T-helper 17 cell (primary cell): ENCODE measurements at places on chromosomes 6 and 20. TPM values are rescaled to one million over a fixed set of nuclear protein-coding genes. Genes with fewer than 3 reads are reported as not detected.
A peak's percentile ranks its signal among the peaks of the same experiment; 100 is the strongest.

DNA sequence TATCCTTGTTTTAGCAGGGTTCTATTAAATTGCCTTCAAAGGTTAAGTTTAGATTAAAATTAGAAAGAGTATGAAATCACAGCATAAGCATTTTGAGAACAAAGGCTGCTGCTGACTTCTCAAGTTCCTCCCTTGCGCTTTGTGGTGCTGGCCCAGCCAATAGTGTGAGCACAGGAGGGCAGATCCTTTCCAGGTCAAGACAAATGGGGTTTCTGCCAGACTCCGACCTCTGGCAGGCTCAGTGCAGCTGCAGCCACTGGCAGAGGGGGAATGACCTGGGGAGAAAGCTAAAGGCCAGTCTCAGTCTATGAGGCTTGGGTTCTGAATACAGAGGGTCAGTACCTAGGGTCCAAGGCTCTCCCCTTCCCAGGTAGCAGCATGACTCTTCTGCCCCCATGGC is 27.0 kb downstream of the CLIC5 start:
- DNase-seq: no peak

- no peak for DNase-seq
These were observed 139.2 kb upstream of the MMS22L start for GRCh38 chr6:97422171-97422570.

DNA sequence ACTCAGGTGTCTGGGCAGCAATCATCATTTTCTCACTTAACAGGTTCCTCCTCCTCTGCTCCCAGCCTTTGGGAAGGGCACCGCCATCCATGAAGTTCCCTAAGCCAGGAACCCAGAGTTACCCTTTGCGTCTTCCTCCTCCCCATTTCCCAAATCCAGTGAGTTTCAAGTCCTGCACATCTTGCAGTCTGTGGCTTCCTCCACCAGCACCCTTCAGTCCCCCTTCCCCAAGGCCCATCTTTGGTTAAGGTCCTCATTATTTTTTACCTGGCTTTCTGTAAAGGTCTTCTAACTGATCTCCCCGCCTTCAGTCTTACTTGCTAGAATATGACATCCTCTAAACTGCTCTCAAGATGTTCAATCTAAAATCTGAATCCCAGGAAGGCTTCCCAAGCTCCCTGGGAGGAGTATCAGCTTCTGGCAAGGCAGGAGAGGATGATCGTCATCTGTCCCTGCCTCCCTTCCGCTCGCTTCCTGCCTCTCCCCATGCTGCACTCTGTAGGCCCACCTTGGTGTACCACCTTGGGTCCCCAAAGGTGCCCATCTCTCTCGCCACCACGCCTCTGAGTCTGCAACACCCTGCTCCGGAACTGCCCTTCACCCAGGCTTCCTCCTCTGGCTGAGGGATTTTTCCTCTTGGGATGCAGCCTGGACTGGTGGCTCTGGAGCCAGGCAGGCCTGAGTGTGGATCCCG is 11.4 kb upstream of the DUSP22 start:
- no peak for DNase-seq

DNA sequence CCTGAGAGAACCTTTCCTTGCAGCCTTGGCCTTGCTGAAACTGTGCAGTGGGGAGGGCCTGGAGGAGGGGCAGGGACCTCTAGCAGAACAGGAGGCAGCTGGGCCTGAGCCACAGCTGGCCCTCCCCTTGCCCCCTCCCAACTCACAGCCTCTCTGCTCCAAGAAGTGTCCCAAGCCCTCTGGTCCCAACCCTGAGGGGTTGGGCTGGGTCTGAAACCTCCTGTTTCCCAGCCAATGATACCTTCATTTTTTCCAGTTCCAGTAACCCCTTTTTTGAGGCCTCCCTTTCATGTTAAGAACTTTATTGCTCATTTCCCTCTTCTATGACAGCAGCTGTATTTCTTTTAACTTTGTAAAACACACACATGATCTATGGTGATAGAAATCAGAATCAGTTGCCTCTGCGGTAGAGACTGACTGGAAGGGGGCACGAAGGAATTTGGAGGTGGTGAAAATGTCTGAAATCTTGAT is 17.9 kb upstream of the ARMC12 start:
- no peak for DNase-seq

- DNase-seq: no peak
These were observed 73.3 kb upstream of the E2F3 start for GRCh38 chr6:20328266-20328923.

DNA sequence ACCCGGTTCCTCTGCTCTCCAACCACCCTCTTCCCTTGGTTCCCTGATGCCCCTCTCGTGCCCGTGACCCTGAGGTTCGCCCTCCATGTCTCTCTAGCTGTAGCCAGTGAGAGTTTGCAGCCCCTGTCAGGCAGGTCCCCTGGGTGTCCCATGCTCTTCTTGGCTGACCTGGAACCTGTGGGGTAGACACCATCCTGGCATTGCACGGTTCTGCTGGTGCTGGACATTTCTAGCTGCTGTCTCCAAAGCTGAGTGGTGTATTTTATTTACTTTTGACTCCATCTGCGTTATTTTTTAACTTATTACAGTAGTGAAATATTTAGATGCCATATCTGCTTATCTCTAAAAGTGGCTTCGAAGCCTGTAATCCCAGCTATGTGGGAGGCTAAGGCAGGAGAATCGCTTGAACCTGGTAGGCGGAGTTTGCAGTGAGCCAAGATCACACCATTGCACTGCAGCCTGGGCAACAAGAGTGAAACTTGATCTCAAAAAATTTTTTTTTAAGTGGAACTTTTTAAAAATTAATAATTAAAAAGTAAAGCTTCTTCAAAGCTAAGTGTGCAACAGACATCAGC is 12.5 kb downstream of the ENTPD6 start:
- no peak for DNase-seq

KCNB1 gene
- total RNA-seq: 0.21 TPM

DNA sequence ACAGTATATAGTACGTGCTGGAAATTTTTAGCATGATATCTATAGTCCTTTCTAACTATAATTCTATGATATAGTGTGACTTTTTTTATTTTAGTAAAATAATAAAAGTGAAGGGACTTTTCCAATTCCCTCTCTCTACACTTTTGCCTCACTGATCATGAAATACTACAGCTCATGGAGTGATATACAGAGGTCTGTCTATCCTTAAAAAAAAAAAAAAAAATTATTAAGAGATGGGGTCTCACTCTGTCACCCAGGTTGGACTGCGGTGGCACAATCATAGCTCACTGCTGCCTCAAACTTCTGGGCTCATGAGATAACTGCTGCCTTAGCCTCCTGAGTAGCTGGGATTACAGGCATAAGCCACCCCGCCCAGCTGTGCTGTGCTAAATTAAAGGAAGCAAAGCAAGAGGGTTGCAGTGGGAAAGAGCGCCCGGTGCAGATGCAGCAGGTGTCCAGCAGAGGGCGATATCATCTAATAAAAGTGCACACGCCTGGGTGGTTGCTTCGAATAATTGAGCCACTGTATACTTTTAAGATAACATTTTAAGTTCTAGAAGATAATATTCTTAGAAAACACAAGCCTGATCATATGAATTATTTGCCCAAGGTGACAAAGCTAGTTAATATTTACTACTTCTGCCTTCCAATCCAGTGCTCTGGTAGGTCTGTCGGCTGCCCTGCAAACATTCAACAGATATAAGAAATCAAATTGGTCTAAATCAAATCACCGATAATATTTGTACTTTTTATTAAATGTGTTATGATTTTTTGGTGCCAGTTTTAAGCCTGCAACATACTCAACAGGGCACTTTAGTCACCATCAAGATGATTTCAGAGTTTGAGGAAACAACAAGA is 94.9 kb upstream of the NT5E start:
- peak; percentile 15 for DNase-seq

NFS1 gene
- 16.8 TPM for total RNA-seq

DNA sequence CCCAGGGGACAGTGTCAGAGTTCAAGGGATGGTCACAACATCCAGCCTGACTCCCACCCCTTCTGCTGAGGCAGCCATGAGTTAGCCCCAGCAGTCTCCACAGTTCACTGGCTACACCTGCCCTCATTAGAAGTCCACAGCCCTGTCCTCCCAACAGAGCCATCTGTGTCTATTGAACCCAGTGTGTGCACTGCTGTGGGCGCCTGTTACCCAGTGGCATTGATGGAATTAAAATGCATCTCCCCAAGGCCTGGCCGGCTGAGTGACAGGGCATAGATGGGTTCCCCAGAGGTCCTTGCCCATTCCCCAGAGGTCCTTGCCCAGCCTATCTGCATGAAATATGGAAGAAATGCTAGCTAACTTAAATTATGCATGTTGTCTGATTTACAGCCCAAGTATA is 73.3 kb downstream of the PCSK2 start:
- DNase-seq: no peak

GRCh38 chr20:62117362-62117646 is 5.0 kb upstream of the LSM14B start:
- DNase-seq: no peak

DNA sequence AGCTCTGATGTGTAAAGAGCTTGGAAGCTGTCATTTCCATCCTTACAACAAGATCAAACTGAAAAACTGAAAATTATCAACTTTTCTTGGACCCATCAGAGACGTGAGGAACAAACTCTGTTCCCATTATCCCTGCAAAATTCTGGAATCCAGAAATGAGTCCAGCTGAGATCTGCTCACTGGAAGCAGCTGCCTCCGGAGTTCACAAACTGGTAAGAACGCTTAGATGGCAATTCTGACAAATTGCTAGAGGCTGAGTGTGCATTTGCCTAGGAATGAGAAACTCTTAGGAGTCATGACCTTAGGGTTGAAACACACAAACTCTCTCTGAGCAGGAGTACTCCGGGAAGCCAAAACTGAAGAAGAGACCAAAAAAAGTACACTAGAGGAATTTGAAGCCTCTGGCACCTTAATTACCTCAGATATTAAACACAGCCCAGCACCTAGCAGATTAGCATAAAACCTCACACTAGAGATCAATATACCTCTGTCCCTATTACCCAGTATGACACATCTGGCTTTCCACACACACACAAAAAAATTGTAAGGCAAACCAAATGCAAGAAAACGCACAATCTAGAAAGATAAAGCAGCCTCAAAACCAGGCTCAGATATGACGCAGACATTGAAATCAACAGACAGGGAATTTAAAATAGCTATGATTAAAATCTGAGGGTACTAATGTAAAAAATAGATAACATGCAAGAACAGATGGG is 233.5 kb upstream of the SGK1 start:
- DNase-seq: no peak

ZNF334 gene
- total RNA-seq: 0.27 TPM

FAM110A gene
- total RNA-seq: 14.1 TPM

DNA sequence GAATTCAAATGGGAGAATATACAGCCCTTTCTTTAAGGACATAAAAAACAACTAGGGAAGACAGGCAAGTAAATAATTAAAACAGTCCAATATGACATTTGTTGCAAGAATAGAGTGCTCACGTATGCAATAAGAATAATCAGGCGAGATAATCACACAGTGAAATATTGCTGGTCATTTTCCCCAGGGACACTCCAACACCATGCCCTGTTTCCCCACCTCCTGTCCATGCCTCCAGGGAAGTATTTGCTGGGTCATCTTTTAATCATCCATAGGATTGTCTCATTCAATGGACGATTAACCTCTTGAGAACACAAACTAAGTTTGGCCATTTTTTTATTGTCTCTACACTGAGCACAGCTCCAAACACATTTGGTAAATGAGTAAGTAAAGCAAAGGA is 472.9 kb downstream of the C6orf118 start:
- no peak for DNase-seq

GRCh38 chr6:28803337-28803709 is 120.5 kb downstream of the TRIM27 start:
- DNase-seq: no peak

GRCh38 chr6:161476711-161477110 is 202.8 kb upstream of the AGPAT4 start:
- no peak for DNase-seq

PRICKLE4 gene
- total RNA-seq: not detected

GRCh38 chr6:170235391-170236125 is 55.3 kb downstream of the DLL1 start:
- no peak for DNase-seq

GRCh38 chr20:24598346-24598745 is 128.9 kb downstream of the SYNDIG1 start:
- no peak for DNase-seq

- no peak for DNase-seq
These were observed 802.0 kb downstream of the C6orf118 start for GRCh38 chr6:164507206-164507940.

DEFB124 gene
- total RNA-seq: not detected

GRCh38 chr20:42779216-42779615 is 410.5 kb downstream of the PTPRT start:
- DNase-seq: no peak

- DNase-seq: no peak
These were observed 36.1 kb upstream of the CEP162 start for GRCh38 chr6:84263557-84263956.

DNA sequence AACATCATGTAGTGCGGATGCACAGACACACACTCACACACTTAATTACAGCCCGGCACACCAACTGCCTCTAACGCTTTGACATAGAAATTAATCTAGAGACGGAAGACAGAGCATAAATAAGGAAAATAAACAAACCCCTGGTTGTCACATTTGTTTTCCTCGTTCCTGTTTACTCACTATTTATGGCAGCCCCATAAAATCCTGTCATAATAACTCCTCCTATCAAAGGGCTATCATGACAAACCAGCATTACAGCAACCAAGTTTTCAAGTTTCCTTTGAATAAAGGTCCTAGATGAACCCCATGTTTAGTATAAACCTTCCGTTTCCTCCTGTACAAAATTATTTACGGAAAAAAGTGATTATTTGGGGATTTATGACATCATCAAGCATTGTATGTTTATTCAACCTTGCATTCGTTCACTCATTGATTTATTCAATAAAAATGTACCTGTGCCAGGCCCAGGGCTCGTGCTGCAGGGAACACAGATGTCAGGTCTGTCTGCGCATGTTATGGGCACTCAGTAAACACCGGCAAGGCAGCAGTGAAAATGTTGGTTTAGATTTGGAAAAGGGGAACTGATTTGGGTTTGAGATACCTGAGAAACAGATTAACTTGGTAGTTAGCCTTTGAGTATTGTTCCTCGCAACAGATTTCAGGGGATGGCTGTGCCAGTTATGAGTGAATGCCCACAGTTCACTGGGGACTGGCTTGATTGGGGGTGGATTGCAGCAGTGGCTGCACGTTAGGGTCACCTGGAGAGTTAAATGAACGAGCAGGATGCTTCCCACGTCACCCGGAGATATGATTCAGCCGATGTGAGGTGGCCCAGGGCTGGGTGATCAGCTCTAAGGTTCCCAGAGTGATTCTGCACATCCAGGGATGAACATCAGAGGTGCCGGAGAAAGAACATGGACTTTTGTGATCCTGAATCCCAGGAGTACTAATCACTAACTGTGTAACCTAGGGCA is 295.3 kb upstream of the FOXQ1 start:
- no peak for DNase-seq

DNA sequence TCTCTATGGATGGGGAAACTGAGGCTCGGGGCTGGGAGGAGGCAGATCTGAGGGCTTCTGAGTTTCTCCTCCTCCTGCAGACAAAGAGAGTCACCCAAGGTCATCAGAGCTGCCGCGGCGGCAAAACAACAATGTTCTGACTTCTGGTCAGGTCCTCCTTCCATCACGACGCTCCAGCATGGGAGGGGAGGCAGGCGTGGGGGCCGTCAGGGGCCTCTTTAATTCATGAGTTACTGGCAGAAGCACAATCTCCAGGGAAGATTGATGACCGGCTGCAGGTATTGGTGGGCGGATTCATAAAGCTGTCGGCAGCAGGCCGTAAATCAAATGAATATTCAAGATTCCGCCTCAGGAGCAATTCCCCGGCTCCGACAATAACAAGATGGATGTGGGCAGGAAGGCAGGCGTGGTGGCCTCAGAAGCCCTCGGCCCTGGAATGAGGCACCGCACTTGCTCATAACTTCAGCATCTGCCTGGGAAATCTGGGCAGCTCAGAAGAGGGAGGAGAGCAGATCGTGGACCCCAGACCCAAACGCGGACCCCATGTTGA is 19.1 kb downstream of the PCK1 start:
- no peak for DNase-seq
